ENCODE measurements at places on chromosomes 11 and 22.
A peak's percentile ranks its signal among the peaks of the same experiment; 100 is the strongest.

- no peaks in the 10 kb centered on the region for H3K27me3 ChIP-seq
- peaks cover 26% of the 10 kb centered on the region for H3K4me1 ChIP-seq
- H3K36me3 ChIP-seq = no peaks in the 10 kb centered on the region
- no peak overlapping the region for H3K4me3 ChIP-seq
- DNase-seq = no peak
Measured at GRCh38 chr11:122763108-122763507, 75.2 kb upstream of the CRTAM start.

- peaks cover 9% of the 10 kb centered on the region for H3K27me3 ChIP-seq
- H3K27ac ChIP-seq = no peak overlapping the region
- H3K4me3 ChIP-seq = no peak overlapping the region
- peaks cover 8% of the 10 kb centered on the region for H3K36me3 ChIP-seq
Measured at GRCh38 chr11:36349351-36350136, 53.5 kb downstream of the PRR5L start.

DNA sequence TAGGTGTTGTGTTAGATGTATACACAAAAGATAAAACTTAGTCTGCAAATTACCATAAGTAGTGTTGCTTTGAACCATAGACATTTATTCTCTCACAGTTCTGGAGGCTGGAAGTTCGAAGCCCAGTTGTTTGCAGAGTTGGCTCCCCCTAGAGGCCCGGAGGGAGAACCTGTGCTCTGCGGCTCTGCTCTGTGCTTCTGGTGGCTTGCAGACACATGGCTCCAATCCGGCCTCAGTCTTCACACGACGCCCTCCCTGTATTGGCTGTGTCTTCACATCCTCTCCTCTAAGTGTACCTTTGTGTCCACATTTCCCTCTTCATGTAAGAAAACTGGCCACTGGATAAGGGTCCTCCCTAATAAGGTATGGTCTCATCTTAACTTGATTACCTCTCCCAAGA is 128.4 kb downstream of the OPCML start:
- H3K36me3 ChIP-seq = no peaks in the 10 kb centered on the region
- H3K4me3 ChIP-seq = no peak overlapping the region
- DNase-seq = no peak
- H3K4me1 ChIP-seq = no peaks in the 10 kb centered on the region
- no peak overlapping the region for H3K27ac ChIP-seq

DNA sequence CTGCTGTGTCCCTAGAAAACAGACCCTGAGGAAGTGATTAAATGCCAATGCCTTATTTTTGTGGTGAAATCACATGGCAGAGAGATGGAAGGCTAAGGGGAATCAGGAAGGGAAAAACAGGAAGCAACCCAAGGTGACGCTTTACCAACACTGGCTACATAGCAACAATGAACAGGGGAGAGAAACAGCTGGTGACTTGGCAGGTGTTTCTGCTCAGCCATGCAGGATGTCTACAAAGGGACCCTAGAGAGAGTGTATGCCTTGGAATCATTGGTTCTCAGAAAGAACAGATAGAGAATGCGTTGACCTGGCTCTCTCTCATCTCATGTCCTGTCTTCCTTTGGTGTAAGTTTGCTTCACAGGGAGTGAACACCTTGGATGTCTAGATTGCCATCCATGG is 911.9 kb downstream of the OPCML start:
- no peaks in the 10 kb centered on the region for H3K4me1 ChIP-seq
- no peak for DNase-seq
- no peaks in the 10 kb centered on the region for H3K36me3 ChIP-seq
- H3K27ac ChIP-seq = no peak overlapping the region
- H3K27me3 ChIP-seq = no peaks in the 10 kb centered on the region

DNA sequence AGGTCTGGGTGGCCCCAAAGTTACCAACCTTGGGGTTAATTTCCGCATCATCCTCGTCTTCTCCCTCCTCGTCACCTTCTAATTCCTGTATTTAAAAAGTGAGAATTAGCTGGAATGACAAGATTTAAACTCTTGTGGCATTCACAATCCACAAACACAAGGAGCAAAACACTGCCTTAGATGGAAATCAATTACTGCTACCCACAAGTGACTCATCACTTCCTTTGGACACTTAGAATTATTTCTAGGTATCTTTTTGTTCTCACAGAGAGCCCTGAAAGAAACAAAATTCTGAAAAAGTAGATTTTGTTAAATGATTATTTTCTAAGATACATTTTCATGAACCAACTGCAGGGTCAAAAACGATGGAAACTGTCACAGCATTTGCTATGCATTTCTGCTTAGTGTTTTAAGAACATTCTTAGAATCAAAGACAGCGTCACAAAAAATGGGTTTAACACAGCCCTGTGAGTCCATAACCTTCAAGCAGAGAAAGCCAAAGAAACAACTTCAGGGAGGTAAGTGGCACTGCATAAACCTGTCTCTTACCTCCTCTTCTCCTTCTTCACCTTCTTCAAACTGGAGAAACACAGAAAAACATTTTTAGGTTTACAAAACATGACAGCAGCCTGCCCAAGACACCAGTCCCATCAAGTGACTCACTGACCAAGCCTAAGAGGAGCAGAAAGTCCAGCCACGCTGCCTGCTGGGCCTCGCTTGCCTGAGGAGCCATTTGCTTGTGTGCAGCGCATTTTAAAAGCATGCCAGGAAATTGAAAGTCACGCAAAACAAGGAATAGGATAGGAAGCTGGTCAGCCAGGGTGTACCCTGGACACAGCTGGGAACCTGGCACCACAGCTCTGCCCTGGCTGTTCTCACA is 22.3 kb upstream of the PHLDA2 start:
- DNase-seq = no peak
- H3K27me3 ChIP-seq = no peaks in the 10 kb centered on the region
- peaks cover 72% of the 10 kb centered on the region for H3K36me3 ChIP-seq
- peaks cover 20% of the 10 kb centered on the region for H3K4me1 ChIP-seq
- H3K4me3 ChIP-seq = no peak overlapping the region

DNA sequence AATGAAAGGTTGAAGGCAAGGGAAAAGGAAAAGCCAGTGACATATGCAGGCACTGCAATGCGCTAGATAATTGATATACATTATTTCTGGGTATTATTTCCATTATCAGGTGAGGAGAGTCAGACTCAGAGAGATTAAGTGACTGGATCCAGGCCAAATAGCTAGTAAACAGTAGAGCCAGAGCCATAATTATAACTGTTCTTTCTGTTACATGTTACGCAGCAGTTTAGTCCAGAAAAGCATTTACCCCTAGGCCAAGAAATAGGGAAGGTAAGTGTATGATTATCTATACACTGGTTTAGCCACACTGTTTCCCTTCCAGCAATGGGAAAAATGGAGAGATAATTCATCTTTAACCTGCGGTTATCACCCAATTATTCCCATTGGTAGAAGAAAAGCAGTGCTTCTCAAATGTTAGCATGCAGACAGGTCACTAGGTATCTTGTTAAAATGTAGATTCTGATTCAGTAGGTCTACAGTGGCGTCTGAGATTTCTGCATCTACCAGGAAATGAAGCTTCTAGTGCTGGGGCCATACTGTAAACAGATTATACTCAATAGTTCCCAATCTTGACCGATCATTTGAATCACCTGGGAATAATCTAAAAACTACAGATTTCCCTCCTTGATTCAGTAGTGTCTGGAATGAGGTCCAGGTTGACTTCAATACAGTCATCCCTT is 69.4 kb downstream of the RBFOX2 start:
- no peaks in the 10 kb centered on the region for H3K36me3 ChIP-seq
- no peak overlapping the region for H3K27ac ChIP-seq
- DNase-seq = no peak
- H3K4me1 ChIP-seq = no peaks in the 10 kb centered on the region

GRCh38 chr11:72333661-72334060 is 89.7 kb upstream of the PHOX2A start:
- no peaks in the 10 kb centered on the region for H3K27me3 ChIP-seq
- DNase-seq = no peak
- H3K4me3 ChIP-seq = no peak overlapping the region
- peaks cover 16% of the 10 kb centered on the region for H3K4me1 ChIP-seq
- peak overlapping the region; percentile 35 for H3K27ac ChIP-seq

- peaks cover 16% of the 10 kb centered on the region for H3K4me1 ChIP-seq
- peaks cover 5% of the 10 kb centered on the region for H3K36me3 ChIP-seq
- H3K27ac ChIP-seq = peak overlapping the region; percentile 38
- H3K4me3 ChIP-seq = no peak overlapping the region
- DNase-seq = no peak
- no peaks in the 10 kb centered on the region for H3K27me3 ChIP-seq
Measured at GRCh38 chr11:3101921-3102640, 44.9 kb upstream of the CARS1 start.

- H3K27ac ChIP-seq = no peak overlapping the region
- no peak overlapping the region for H3K4me3 ChIP-seq
- no peaks in the 10 kb centered on the region for H3K4me1 ChIP-seq
- peaks cover 2% of the 10 kb centered on the region for H3K36me3 ChIP-seq
- DNase-seq = no peak
Measured at GRCh38 chr22:49039625-49040024, 788.0 kb downstream of the BRD1 start.

DNA sequence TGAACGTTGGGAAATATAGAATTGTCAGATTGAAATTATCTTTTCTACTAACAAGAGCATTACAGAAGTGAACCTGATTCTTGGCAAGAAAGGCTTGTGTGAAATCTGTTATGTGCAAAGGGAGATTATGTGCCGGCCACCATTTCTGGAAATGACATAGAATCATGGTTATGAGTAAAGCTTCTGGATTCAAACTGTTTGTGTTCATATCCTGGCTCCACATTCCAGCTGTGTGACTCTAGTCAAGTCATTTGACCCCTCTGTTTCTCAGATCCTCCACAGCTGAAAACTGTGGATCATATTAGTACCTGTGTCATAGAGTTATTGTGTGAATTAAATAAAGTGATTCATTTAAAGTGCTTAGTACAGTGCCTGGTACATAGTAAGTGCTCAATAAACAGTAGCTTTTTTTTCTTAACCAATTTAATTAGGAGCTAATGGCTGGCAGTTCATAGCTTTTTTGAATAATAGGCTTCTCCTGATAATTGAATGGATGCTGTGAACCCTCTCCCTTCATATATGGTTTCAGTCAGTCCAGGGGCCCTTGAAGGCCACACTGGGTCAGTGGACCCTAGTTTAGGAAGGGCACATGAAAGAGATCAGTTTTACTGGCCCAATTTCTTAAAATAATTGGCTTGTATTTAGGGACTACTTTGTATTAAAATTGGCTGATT is 34.6 kb downstream of the EHF start:
- H3K36me3 ChIP-seq = peaks cover 2% of the 10 kb centered on the region
- H3K4me3 ChIP-seq = no peak overlapping the region
- no peak overlapping the region for H3K27ac ChIP-seq
- no peak for DNase-seq
- peaks cover 23% of the 10 kb centered on the region for H3K4me1 ChIP-seq

- H3K36me3 ChIP-seq = no peaks in the 10 kb centered on the region
- peaks cover 5% of the 10 kb centered on the region for H3K4me1 ChIP-seq
- H3K4me3 ChIP-seq = no peak overlapping the region
- H3K27me3 ChIP-seq = no peaks in the 10 kb centered on the region
- no peak for DNase-seq
Measured at GRCh38 chr11:34205326-34206035, 100.1 kb downstream of the NAT10 start.

- no peak for DNase-seq
- peaks cover 29% of the 10 kb centered on the region for H3K27me3 ChIP-seq
- peaks cover 20% of the 10 kb centered on the region for H3K4me1 ChIP-seq
- H3K36me3 ChIP-seq = peaks cover 3% of the 10 kb centered on the region
- H3K27ac ChIP-seq = peak overlapping the region; percentile 77
Measured at GRCh38 chr11:19713196-19714021, 772 bp downstream of the NAV2 start.

DNA sequence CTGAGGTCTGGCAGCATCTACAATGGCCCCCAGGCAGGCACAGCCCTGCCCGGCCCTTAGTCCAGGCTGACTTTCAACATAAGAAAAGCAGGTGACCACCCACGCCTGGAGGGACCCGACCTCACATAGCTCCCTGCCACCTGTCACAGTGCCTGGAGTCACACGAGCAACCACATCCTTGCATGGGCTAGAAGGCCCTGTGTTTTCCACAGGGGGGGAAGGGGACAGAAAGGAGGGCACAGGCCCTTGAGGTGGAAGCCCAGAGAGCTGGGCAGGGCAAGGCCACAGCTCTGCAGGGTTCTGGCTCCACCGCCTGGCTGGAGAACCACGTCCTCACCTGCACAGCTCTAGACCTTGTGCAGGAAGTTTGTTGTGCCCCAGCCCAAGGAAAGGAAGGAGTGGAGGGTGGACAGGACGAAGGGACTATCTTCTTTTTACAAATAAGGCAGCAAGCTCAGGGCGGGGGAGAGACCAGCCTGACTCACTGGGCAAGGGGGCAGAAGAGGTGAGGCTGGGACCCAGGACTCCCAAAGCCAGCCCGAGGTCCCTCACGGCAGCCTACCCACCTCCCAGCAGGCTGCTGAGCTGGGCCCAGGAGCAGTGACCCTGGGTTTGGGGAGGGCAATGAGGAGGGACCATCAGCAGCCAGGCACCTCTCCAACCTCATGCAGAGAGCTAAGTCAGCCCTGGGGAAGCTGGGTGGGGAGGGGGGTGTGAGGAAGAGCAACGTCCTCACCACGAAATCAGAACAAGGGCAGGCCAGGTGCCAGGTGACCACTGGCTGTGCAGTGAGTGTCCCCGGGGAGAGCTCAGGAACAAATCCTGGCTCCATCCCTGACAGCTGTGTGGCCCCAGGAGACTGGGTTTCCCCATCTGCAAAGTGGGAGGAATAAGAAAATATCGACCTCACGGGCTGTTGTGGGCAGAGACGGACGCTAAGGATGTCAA is 4.3 kb downstream of the C1QTNF6 start:
- peak overlapping the region; percentile 84 for H3K27ac ChIP-seq
- no peak for DNase-seq
- H3K27me3 ChIP-seq = no peaks in the 10 kb centered on the region

GRCh38 chr11:18743900-18744514 is 18.0 kb upstream of the IGSF22 start:
- H3K36me3 ChIP-seq = no peaks in the 10 kb centered on the region
- DNase-seq = no peak
- H3K27me3 ChIP-seq = no peaks in the 10 kb centered on the region
- no peaks in the 10 kb centered on the region for H3K4me1 ChIP-seq
- no peak overlapping the region for H3K4me3 ChIP-seq
- H3K27ac ChIP-seq = no peak overlapping the region

GRCh38 chr22:30250039-30250565 is 3.5 kb upstream of the LIF start:
- peaks cover 38% of the 10 kb centered on the region for H3K27me3 ChIP-seq
- no peak overlapping the region for H3K27ac ChIP-seq
- DNase-seq = no peak

GRCh38 chr11:83156996-83157593 is at the start of gene PCF11:
Gene PCF11 (plus strand): TSS chr11:83157131. CDS start chr11:83157440, 309 bp downstream.
- DNase-seq = no peak
- H3K4me3 ChIP-seq = peak within 1 kb of the TSS; percentile 98
- H3K27ac ChIP-seq = peak within 1 kb of the TSS; percentile 98
- H3K27me3 ChIP-seq = no peaks in the 10 kb centered on the region
- peaks cover 51% of the 10 kb centered on the region for H3K36me3 ChIP-seq
